Effector CD8-positive, alpha-beta T cell (primary cell): ENCODE measurements at places on chromosomes 5 and 9.

DNA sequence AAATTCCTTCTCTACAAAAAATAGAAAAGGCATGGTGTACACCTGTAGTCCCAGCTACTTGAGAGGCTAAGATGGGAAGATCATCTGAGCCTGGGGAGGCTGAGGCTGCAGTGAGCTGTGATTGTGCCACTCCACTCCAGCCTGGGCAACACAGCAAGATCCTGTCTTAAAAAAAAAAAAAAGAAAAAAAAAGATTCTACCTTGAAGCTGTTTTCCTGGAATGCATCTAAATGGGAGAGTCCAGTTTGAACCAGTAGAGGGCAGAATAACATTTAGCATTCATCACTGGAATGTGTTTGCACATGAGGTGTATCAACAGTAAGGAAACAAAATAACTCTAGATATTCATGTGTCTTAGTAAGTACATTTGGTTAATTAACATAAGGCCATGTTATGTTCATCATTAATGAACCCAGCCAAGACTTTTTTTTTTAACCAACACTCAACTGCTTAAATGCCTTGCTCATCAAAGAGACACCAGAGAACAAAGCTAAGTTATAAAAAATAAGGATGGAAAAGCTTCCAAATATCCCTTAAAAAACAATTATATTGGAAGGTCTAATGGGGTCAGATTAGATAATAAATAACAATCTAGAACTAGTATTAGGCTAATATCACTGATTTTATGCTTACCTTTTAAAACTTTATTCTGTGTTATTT lies 16.1 kb downstream of the IFNE start:
- no peak for DNase-seq

DNA sequence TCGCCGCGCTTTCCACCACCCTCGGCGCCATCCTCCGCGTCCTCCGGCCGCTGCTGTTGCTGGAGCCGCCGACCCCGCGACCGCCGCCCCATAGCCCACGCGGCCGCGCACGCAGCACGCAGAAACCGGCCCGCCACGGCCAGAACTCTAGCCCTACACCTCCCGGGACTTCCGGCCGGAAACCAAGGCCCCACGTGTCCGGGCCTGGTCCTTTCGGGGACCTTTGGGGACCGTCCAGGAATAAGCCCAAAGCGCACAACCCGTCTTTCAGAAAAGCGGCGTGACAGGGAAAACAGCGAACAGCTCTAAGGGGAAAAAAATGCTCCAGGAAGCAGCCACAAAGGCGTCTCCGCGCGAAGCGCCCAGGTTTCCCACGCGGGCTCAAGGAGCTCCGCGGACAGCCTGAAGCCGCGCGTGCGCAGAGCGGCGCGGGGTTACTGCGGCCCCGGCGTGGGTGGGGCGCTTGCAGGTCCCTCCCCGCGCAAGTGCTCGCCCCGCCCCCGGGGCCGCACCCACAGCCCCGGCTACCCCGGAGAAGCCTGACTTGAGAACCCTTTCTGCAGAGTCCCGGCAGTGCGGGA lies at the start of the genes NSUN2 and SRD5A1:
TSS of gene NSUN2 (minus strand) at position 157 of the 581 bp plus-strand sequence. CDS start at position 92, 65 bp downstream.
TSS of gene SRD5A1 (plus strand) at position 553 of the 581 bp plus-strand sequence. CDS start 137 bp downstream, outside the sequence.
- DNase-seq: peak; percentile 84

DNA sequence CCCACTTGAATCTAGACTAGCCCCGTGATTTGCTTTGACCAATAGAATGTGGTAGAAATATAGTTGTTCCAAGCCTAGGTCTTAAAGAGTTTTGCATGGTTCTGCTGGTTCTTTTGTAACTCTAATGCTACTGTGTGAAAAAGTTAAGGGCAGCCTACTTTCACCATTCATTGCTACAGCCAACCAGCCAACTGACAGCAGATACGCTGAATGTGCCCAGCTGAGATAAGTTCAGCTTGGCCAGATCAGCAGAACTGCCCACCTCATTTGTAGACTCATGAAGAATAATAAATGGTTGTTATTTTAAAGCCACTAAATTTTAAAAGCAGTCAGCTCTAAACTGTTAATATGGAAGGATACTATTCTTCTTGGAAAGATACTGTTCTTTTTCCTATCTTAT lies 23.9 kb downstream of the NR3C1 start:
- DNase-seq: no peak

- no peak for DNase-seq
Measured at GRCh38 chr5:120882038-120882775, 418.1 kb downstream of the PRR16 start.

- no peak for DNase-seq
Measured at GRCh38 chr5:149936044-149936699, 8.4 kb downstream of the PDE6A start.

DNA sequence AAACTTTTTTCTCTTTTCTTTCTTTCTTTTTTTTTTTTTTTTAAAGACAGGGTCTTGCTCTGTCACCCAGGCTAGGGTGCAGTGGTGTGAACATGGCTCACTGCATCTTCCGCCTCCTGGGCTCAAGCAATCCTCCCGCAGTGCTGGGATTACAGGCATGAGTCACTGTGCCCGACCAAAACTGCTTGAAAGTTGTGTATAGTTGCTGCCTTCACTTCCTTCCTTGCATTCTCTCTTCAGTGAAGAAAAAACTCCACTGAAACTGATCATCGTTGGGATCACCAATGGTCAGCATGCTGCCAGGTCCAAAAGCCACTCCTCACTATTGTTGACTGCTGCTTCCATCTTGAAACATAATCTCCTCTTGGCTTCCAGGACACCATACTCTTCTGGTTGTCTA lies 66.6 kb upstream of the CTNNA1 start:
- no peak for DNase-seq

- DNase-seq: no peak
Measured at GRCh38 chr5:124393584-124394379, 352.7 kb downstream of the ZNF608 start.

- DNase-seq: no peak
Measured at GRCh38 chr9:15417626-15418025, 5.0 kb upstream of the SNAPC3 start.

- DNase-seq: no peak
Measured at GRCh38 chr9:94720846-94721549, 5.5 kb upstream of the AOPEP start.

- DNase-seq: no peak
Measured at GRCh38 chr5:104987074-104987473, 1424.5 kb upstream of the NUDT12 start.

- DNase-seq: no peak
Measured at GRCh38 chr9:125486152-125486508, 220.9 kb downstream of the MAPKAP1 start.
